Retinal pigment epithelial cell (primary cell): ENCODE measurements at places on chromosomes 1 and 21.
A peak's percentile ranks its signal among the peaks of the same experiment; 100 is the strongest.

DNA sequence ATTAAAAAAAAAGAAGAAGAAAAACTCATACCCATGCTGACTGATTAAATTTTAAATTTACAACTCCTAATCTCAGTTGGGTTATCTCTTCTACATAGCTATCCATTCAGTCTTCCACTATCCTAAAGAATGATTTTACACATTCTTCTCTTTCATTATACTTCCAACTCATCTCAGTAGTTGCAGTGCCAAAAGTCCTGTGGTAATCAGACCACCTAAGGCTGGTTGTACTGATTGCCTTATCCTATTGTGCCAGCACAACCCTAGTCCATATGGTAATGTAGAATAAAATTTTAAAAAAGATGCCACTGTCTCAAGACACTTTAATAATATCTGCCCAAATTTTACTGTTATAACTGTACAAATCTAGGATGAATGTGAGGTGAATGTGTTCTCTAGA lies 448.0 kb downstream of the LRRIQ3 start:
- DNase-seq: no peak

DNA sequence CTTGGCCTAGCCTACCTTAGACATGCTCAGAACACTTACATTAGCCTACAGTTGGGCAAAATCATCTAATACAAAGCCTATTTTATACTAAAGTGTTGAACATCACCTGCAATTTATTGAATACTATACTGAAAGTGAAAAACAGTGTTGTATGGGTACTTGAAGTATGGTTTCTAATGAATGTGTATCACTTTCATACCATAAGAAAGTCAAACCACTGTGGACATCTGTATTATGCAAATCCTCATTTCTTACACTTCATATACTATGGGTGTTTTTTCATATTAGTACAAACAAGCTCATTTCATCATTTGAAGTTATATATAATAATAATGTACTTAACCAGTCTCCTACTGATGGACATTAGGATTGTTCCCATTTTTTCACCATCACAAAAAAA lies 41.2 kb downstream of the TDRD5 start:
- no peak for DNase-seq

- no peak for DNase-seq
These were observed 38.2 kb downstream of the ASTN1 start for GRCh38 chr1:177126267-177126666.

- no peak for DNase-seq
These were observed 6.6 kb downstream of the GOLT1A start for GRCh38 chr1:204207136-204207616.

- DNase-seq: no peak
These were observed 6.8 kb downstream of the BSND start for GRCh38 chr1:55005351-55006140.

GRCh38 chr1:119181218-119181617 lies 40.8 kb upstream of the WARS2 start:
- DNase-seq: no peak

DNA sequence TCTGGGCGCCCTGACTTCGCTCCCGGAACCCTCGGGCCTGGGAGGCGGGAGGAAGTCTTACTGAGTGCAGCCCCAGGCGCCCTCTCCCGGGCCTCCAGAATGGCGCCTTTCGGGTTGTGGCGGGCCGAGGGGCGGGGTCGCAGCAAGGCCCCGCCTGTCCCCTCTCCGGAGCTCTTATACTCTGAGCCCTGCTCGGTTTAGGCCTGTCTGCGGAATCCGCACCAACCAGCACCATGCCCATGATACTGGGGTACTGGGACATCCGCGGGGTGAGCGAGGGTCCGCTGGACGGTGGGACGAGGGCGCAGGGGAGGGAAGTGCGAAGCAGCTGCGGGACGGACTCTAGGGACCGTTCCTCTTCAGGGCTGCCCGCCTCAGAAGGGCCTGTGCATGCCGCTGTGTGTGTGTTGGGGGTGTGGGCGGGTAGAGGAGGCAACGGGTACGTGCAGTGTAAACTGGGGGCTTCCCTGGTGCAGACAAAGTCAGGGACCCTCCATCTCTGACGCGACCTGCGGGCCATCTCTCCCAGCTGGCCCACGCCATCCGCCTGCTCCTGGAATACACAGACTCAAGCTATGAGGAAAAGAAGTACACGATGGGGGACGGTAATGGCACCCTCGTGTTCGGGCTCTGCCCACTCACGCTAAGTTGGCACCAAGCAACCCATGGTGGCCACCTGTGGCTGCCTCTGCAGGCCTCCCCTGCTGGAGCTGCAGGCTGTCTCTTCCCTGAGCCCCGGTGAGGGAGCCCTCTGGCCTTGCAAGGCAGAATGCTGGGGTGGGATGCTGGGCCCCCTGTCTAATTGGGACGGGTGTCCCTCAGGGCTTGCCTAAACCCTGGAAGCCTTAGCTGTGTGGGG lies at the start of gene GSTM1:
Gene GSTM1 (plus strand): TSS at position 177 of the 859 bp plus-strand sequence. CDS start 57 bp downstream, at position 234.
- DNase-seq: peak; percentile 19

DNA sequence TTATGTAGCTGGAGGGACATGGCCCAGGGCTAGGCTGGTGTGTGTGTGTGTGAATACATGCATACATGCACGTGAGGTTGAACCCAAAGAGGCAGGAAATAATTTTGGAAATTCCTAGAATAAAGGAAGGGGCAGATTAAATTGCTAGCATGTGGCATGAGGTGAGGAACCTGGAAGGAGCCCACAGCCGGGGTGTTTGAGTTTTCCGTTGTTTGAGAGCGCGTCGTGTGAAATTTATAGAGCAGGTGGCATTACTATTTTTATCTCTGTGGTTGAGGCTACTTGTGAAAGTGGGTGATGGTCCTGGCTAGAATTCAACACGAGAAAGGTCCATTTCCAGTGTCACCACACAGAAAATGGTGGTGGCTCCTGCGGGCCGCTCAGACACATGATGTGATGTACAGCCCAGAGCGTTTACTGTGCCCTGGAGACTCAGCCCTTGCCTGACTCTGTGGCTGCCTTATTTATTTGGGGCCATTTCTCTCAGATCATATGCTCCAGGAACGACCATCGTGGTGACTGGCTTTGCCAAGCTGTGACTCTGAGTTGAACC lies 48.0 kb downstream of the BACE2 start:
- no peak for DNase-seq

GRCh38 chr1:223223091-223223995 lies 80.3 kb upstream of the TLR5 start:
- no peak for DNase-seq

GRCh38 chr1:62849031-62849430 lies 65.1 kb downstream of the ATG4C start:
- no peak for DNase-seq

DNA sequence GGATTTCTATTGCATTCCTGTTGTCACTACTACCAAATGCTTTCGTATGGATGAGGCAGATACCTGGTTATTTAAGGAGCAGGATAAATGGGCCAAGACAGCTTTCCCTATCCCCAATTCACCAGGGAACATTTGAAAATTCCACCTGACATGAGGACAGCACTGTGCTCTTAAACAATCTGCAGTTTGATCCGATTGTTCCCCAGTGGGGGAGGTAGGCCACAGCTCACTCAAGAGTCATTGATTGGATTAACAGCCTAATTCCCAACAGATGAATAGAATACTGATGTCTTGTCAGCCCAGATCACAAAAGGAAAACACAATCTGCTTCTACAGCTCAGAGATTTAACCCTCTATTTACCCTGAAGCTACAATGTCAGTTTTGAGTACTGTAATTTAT lies 123.9 kb downstream of the LHX4 start:
- peak; percentile 2 for DNase-seq

DNA sequence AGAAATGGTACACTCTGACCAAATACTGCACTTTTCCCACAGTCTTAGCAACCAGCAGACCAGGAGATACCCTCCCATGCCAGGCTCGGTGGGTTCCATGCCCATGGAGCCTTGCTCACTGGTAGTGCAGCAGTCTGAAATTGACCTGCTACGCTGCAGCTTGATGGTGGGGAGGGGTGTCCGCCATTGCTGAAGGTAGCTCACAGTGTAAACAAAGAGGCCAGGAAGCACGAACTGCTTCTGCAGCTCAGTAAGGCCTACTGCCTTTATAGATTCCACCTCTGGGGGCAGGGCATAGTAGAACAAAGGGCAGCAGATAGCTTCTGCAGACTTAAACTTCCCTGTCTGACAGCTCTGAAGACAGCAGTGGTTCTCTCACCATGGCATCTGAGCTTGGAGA lies 12.3 kb upstream of the IFI44L start:
- DNase-seq: no peak

- no peak for DNase-seq
These were observed 195.1 kb upstream of the SAMSN1 start for GRCh38 chr21:14741256-14741655.

- no peak for DNase-seq
These were observed 104.4 kb downstream of the LEPR start for GRCh38 chr1:65524931-65525265.

GRCh38 chr1:165845992-165846748 lies 18.8 kb downstream of the UCK2 start:
- no peak for DNase-seq
